ENCODE measurements at places on chromosomes 2 and 18.

DNA sequence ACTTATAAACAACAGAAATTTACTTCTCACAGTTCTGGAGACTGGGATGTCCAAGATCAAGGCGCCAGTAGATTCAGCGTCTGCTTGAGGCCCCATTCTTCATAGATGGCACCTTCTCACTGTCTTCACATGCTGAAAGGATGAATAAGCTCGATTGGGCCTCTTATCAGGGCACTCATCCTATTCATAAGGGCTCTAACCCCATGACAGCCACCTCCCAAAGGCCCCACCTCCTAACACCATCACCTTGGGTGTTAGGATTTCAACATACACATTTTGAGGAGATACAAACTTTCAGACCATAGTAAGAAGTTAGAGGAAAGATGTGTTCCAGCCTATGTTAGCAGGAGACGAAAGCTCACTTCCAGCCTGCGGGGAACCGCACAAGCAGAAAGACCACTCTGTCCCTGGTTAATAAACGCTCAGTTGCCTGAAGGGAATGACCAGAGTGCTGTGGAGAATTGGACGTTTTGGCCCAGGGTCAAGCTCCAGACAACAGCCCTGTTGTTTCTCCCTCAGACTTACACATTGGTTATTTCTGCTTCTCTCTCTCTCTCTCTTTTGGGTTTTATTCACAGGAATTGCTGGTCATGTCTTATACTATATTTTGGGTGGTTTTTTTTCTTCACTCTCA, 90.3 kb downstream of the MAPRE2 start:
- no peak for DNase-seq

- no peak for DNase-seq
These were observed 125.2 kb upstream of the GAREM1 start for GRCh38 chr18:32595832-32596231.

DNA sequence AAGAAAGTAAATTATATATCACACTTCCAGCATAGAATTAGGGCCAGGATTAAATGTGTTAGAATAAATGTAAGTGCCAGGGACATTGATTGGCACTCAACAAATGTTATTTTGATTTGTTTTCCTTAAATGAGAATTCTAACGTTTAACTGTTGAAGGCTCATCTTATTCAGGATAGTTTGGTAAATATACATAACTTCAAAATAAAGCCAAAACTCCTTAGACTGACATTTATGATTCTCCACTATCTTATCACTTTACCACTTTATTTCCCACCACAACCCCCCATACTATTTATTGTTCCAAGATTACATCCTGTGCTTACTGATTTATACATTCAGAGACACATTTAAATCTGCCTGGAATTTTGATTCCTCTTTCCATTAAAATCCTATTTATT, 769.5 kb upstream of the CDH2 start:
- DNase-seq, result no peak

DNA sequence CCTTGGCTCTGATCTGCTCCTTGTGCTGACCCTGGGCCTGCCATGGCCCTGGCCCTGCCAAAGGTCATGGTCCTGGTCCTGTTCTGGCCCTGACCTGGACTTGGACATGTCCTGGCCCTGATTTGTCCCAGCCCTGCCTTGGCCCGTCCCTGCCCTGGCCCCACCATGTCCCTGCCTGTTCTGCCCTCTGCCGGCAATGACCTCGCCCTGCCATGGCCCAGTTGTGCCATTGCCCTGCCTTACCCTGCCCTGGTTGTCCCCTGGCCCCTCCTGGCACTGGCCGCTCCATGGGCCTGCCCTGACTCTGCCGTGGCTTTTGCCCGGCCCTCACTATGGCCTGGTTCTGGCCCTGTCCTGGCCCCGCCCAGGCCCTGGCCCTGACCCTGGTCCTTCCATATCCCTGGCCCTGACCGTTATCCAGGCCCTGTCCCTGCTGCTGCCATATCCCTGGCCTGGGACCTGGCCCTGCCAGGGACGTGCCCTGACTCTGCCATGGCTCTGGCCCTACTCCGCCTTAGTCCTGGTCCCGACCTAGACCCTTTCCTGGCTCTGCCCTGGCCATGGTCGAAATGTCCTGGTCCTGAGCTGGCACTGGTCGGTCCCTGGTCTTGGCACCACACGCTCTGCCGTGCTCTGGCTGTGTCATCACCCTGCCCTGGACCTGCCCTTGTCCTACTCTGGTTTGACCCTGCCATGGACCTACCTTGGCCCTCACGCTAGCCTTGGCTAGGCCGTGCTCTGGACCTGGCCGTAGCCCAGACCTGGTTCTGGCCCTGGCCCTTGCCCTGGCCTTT, 6.8 kb upstream of the ANKRD62 start:
- no peak for DNase-seq

GRCh38 chr2:27291865-27292264, 9.6 kb downstream of the TRIM54 start:
- no peak for DNase-seq

GRCh38 chr18:37636831-37637477, 71.4 kb upstream of the CELF4 start:
- no peak for DNase-seq

- DNase-seq, result no peak
These were observed 322.8 kb downstream of the STK39 start for GRCh38 chr2:167924556-167924955.

- no peak for DNase-seq
These were observed 115.7 kb downstream of the MYCN start for GRCh38 chr2:16055848-16056580.

- DNase-seq, result no peak
These were observed 725.2 kb downstream of the CPS1 start for GRCh38 chr2:211281430-211282073.

GRCh38 chr2:72139874-72140620, 7.6 kb downstream of the CYP26B1 start:
- DNase-seq, result no peak

GRCh38 chr2:199459286-199460100, 1.8 kb upstream of the SATB2 start:
- DNase-seq, result no peak

All from stimulated activated CD8-positive, alpha-beta memory T cell treated with anti-CD3 and anti-CD28 coated beads, Interleukin-15, amount 100 ng/mL, for 4 hours (primary cell).